Stimulated activated CD4-positive, alpha-beta T cell treated with anti-CD3 and anti-CD28 coated beads, TNF-alpha, amount 100 ng/mL, for 1 hour (primary cell): ENCODE measurements at places on chromosomes 3 and 15.

DNA sequence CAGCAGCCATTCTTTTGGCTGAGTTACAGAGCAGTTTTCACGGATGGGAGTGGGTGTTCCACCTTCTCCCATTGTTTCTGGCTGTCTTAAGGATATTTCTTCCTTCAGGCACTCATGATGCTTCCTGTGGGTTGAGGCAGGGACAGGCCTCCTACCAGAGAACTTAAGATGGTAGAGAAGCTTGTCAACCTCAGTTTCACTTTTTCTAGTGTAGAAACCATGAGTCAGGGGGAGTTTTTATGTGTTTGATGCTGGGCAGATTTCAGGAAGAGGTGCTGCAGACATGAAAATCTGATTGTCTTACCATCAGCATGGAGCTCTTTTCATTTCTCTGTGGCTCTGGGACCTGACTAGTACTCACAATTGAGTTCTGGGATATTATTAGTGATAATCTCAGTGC lies 48.7 kb upstream of the VEPH1 start:
- DNase-seq: no peak

GRCh38 chr15:34126522-34126921 lies 24.6 kb downstream of the PGBD4 start:
- DNase-seq: no peak

- no peak for DNase-seq
Measured at GRCh38 chr15:85630311-85630710, 164.4 kb downstream of the KLHL25 start.

DNA sequence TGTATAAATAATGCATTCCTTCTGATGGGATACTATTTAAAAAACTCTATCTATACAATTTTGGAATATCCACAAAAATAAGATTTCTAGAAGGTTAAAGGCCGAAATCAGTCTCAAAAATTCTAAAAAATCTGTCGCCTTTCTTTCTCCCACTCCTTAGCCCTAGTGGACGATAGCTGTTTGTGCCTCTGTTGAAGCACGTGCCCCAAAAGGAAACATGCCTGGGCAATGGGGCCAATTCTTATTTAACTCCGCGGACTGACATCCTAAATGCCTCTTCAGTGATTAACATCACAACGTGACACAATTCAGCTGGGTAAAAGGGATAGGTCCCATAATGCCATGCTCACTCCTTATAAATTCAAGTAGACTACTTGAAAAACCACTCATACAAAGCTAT lies 65.1 kb downstream of the GAP43 start:
- DNase-seq: no peak

DNA sequence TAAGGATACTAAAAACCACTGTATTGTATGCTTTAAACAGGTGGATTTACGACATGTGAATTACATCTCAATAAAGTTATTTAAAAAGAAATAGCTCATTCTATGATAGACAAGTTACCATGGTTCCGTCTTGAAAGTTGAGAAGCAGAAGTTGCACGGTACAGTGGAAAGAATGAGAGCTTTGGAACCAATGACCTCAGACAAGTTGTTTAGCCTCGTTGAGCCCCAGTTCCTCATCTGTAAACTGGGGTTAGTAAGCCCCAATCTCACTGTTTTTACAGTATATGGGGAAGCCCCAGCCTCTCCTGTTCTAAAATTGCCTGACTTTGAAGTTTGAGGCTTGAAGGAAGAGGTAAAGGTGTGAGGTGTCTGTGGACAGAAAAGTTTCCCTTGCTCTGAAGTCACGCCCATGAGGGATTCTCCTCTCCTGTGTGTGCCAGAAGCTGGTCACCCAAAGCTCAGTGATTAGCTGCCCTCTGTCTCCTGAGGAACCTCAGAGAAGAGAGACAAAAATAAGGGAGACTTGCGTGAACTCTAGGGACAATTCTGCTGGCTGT lies 10.0 kb downstream of the CRYGS start:
- no peak for DNase-seq

DNA sequence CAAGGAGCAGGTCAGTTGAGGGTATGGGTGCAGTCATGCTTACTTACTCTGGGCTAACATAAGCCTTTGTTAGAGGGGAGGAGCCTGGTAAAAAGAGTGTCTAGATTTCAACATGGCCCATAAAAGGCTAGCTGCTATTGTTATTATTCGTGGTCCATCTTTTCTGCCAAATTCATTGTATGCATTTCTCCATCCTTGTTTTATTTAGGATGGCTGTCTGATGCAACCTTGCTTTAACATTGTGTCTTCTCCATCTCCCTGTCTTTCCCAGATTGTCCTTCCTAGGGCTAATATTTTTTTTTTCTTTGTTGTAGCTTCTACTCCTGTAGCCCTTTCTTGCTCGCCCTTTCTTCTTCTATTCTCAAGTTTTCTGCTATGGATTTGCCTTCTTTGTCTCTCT lies 12.6 kb downstream of the RBMS3 start:
- DNase-seq: no peak

DNA sequence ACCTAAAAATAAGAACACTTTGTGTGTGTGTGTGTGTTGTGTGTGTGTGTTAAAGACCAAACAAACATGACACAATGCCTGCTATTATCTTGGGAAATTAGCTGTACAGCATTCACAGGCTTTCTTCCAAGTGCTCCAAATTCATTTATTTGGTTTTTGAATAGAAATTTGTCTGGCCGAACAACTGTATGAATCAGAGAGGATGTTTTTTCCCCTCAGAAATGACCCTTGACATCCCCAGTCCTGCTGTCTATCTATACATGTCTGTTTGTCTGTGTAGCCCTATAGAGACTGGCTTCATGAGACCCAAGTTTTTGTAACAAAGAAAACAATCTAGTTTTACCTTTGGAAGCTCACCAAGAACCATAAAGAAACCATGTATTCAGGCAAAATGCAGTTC lies 549.8 kb downstream of the NSUN3 start:
- no peak for DNase-seq

- DNase-seq: no peak
Measured at GRCh38 chr15:89282631-89283030, 38.9 kb downstream of the FANCI start.

DNA sequence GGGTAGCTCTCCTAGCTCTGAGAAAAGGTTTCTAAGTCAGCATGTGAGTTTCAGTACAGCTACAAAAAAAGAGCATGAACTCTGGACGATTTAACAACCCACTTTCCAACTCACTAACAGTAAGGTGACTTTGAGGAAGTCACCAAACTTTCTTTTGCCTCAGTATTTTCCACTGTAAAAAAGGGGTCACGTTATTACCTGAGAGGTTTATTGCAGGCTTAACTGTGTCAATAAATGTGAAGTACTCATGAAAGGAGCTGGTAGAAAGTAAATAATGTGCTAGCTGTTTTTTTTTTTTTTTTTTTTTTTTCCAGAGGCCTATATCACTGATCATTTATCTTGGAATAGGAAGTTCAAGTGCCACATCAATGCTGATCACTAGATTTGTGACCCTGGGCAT lies 89.3 kb downstream of the PLSCR2 start:
- DNase-seq: no peak

- DNase-seq: no peak
Measured at GRCh38 chr15:65369651-65370050, 8.2 kb downstream of the IGDCC3 start.

DNA sequence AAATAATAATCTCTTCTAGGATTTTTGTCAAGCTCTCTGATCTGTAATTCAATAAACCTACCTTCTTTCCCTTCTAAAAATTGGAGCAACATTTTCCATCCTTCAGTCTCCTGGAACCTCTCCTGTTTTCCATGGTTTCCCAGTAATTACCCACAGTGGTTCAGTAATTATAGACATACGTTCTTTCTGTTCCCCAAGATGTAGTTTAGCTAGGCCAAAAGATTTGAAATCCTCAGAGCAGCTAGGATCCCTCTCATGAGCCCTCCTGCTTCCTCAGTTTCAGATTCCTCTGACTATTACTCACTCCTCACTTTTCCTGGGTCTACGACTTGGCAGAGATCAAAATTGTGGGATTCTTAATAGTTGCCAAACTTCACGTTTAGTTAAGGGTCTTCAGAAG lies 76.9 kb upstream of the IGSF10 start:
- DNase-seq: no peak
